ENCODE measurements at places on chromosomes 4 and X.

DNA sequence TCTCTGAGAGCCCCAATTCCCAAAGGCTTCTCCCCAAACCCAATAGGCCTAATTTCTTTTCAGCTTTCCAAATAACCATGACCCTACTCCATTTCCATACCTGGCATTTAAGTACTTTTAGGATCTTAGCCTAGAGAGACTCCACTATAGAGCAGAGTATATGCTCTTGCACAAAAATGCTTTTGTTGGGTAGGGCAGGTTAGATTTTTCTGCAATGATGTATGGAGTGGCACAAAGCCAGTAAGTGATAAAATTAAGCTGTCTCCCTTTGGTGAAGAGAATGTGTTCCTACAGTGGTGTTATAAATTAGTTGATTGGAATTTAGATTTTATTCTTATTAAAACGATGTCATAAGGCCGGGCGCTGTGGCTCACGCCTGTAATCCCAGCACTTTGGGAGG is 124.9 kb downstream of the INPP4B start:
- DNase-seq: no peak

- no peak for DNase-seq
These were observed 177.9 kb upstream of the IL15 start for GRCh38 chr4:141458501-141458900.

GRCh38 chr4:115028682-115029410 is 84.6 kb downstream of the NDST4 start:
- DNase-seq: no peak

- DNase-seq: no peak
These were observed 831.5 kb downstream of the STIM2 start for GRCh38 chr4:27692158-27692557.

GRCh38 chrX:38376747-38377146 is 24.3 kb downstream of the OTC start:
- DNase-seq: no peak

- no peak for DNase-seq
These were observed 134.9 kb downstream of the SLC4A4 start for GRCh38 chr4:71473541-71474240.

- DNase-seq: no peak
These were observed 141.4 kb downstream of the GRID2 start for GRCh38 chr4:92445127-92445526.

DNA sequence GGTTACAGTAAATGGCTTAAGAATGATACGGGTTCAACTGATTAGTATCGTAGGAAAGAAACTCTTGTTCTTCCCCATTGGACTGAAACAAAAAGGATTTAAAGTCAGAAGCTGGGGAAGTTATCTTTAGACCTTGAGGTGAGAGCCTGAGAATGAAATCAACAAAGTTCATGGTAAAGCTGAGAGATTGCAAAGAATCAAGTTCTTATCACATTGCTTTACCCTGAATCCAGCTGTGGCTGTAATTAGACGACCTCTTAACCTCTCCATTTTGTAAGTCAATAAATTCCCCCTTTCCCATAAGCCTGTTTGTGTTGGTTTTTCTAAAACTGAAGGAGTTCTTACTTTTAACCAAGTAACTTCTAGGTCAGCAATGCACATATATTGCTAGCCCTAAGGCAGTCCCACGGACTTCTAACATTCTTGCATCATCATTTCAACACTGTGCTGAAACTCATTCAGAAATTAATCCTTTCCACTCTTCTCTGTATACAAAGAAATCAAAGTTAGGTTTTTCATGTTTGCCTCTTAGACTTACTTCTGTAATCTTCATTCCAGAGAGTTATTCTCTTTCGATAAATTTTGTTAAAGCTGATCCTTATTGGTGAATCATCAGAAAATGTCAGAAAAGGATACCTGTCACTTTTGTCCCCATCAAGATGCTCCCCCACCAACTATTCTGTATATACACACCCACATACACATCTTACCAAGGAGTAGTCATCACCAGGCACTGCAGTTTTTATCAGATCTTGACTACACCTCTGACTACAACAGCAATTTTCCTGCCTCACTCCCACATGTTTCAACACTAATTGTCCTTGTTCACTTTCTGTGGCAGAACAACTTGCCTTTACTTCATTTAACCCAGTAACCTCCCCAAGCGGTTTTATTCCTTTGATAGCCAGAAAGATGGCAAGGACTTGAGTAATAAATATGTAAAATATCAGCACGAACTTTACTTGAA is 77.9 kb upstream of the STK26 start:
- DNase-seq: no peak

DNA sequence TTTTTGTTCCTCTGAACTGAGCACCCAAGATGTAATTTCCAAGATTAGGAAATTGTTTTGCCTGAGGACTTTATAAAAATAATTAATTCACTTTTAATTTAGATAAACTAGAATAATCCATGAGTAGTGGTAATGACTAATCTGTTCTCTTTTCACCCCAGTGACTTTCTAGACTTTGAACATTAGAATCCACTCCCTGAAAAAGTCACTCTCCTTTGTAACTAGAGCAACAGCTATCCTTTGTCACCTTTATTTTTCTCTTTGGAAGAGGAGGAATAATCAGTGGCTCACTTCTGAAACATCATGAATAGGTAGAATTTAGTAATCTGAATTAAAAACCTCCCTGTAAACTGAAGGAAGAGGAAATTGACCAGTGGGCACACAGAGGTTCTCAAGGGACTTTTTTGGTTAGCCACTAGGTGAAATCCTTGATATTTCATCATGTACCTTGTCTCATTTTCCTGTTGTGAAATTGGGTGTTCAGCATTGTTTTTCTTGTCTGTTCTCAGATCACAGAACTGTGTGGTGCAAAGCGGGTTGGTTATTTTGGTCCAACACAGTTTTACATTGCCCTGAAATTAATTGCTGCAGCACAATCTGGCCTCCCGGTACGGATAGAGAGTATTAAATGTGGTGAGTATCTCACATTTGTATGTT is 59.4 kb downstream of the REPS2 start:
- no peak for DNase-seq

DNA sequence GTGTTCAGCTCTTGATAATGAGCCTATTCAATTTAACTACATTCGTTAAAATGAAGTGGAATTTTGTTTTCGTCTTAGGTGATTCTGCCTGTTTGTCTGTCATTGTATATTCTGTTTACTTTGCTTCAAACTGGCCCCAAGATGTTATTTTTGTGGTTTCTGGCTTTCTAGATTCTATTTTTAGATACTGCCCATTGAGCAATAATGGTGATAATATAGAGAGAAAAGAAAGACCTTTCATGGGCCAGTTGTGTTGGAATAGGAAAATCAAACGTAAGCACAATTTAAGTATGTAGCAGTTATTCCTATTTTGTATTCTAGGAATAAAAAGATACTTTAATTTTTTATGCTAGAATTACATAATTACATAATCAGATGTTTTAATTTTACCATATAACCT is 4.0 kb downstream of the CDKN2AIP start:
- DNase-seq: no peak

- no peak for DNase-seq
These were observed 35.9 kb downstream of the PNMA5 start for GRCh38 chrX:152958047-152958446.

DNA sequence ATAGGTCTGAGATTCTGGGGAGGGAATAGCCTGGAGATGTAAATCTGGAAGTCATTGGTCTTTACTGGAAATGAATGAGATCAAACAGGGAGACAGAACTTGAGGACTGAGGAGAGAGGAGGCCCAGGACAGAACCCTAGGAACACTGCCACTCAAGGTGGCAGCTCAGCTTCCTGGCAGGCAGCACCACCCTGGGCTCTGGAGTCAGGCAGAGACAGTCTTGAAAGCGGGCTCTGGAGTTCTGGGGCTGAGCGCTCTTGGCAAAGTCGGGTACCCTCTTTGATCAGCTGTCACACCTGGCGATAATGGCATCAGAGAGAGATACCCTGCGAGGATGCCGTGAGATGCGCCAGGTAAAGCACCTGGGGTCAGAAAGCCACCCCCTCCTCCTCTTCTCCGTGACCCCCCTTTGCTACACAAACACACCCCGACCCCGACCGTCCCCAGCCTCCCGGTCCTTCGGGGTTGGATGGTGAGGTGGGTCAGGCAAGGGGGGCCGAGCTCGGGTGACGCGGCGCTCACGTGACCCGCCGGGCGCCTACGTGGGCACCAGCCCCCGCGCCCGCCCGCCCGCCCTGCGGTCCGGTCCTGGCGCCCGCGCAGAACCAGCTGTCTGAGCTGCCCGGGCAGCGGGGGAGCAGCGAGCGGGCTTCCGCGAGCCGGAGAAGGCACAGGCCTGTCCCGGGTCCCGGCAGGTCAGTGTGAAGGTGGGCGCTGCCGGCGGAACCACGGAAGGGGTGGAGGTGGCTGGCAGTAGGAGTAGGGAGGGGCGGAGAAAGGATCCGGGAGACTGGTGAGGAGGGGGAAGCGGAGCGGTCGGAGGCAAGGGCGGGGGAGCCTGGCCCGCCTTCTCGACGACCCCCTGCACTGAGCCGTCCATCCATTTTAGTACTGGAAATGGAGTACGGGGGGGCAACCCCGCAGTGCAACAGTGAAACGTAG is at the start of gene TCEAL3:
Gene TCEAL3, plus strand, starts transcription at position 600 of the 942 bp plus-strand sequence. CDS start 1,102 bp downstream, outside the sequence.
- DNase-seq: no peak

GRCh38 chr4:14615671-14616070 is 386.6 kb upstream of the CPEB2 start:
- DNase-seq: no peak

- DNase-seq: no peak
These were observed 19.3 kb downstream of the ANXA5 start for GRCh38 chr4:121677524-121677923.

GRCh38 chr4:76886214-76886613 is 11.7 kb downstream of the SOWAHB start:
- no peak for DNase-seq

DNA sequence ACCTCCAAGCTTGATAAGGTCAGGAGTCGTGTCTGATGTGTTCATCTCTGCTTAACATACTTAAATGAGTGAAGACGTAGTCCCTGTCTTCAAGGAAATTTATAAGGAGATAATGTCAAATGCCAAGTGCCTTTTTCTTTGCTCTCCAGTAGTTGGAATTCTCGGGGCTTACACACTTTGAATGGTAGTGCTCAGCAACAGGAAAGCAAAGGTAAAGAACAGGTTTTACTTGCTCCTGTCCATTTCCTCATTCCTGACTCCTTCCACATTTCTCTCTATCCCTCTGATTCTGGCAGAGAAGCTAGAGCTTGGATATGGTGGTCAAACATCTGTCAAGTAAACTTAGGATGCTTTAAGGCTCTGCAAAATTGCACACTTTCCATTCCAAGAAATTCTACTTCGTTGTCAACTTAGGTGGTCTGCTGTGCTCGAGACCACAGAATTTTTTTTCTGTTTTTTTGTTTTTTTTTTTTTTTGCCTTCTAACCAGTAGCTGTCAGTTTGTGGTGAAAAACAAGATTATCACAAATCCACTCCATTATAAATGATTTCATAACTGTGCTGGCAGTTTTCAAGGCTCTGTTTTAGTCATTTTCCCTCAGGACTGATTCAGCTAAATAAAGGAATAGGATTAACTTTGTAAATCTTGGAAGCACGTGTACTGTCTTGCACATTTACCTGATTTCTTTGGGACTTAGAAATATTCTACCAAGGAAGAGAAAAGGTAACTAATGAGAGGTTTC is 180.8 kb upstream of the ANXA3 start:
- DNase-seq: no peak

GRCh38 chrX:16196829-16197228 is 29.5 kb downstream of the MAGEB17 start:
- DNase-seq: no peak

DNA sequence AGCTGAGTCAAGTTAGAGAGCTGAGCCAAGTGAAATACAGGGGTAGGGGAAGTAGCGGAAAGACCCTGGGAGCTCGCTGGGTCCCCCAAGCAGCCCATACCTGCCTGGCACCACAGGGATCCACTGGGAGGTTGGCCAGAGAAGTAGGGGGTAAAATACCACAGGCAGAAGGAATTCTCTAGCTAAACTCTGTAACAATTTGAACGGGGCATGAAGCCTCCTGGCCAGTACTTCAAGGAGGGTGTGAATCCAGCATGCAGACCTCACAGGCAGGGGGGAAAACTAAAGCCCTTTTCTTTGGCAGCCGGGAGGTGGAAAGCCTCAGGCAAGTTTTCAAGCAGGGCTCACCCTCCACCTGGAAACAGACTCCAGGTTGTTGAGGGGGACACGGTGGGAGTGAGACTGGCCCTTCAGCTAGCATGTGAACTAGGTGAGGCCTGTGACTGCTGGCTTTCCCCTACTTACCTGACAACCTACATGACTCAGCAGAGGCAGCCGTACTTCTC is 3.7 kb upstream of the UGT2A1 start:
- DNase-seq: no peak

DNA sequence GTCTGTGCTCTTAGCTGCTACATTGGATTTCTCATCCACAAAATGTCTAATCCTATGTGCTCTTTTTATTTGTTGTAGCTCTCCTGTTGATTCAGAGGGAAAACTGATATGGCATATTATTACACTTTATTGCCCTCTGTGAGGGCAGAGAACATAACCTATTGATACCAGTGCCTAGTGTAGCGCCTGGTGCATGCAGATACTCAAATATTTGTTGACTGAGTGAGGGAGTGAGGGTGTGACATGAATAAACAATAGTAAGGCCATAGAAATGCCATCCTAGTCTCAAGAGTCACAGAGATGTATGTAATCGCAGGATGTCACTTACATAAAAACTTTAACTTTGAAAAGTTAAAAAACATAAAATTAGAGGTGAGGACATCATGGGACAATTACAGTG is 159.1 kb downstream of the SHROOM3 start:
- no peak for DNase-seq

GRCh38 chrX:67570839-67571238 is 27.0 kb downstream of the AR start:
- DNase-seq: no peak

- no peak for DNase-seq
These were observed 581.3 kb downstream of the BCOR start for GRCh38 chrX:39516427-39516841.

DNA sequence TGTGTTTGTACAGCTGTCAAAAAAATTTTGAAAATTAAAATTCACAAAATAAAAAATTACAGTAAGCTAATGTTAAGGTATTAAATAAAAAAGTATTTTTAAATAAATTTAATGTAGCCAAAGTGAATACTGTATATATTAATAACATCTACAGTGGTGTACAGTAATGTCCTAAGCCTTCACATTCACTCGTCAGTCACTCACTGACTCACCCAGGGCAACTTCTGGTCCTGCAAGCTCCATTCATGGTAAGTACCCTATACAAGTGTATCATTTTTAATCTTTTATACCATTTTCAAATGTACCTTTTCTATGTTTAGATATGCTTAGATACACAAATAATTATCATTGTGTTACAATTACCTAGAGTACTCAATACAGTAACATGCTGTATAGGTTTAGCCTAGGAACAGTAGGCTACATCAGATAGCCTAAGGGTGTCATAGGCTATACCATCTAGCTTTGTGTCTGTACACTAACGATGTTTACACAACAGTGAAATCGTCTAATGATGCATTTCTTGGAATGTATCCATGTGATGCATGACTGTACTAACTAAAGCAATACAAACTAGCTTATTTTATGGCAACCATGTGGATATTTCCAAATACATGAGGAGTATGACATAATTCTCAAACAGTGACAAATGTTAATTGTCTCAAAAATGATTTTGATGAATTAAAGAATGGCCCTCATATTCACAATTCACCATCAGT is 13.7 kb downstream of the DDX60 start:
- no peak for DNase-seq

Measured in T-cell (primary cell).